ENCODE measurements at places on chromosomes 7 and 10.
A peak's percentile ranks its signal among the peaks of the same experiment; 100 is the strongest.

GRCh38 chr10:95295031-95295755 lies 4.4 kb upstream of the PDLIM1 start:
- no peak for DNase-seq

- no peak for DNase-seq
Measured at GRCh38 chr10:96949039-96949683, 117.1 kb downstream of the LCOR start.

GRCh38 chr10:88927416-88927690 lies 25.2 kb downstream of the ACTA2 start:
- no peak for DNase-seq

DNA sequence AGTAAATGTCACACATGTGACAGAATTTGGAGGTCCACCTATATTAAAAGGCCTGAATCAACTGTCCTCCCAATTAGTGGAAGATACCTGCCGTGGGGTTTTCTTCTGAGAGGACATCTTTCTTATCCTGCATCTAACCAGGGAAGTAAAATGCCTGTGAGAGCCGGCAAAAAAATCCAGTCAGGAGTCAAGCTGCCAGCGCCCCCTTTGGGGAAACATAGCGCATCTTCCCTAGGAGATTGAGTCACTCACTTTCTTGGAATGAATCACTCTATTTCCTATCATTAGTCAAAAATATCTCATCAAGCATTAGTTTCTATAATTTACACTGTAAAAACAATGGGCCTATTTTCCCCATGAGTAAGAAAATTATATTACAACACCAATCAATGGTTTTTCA lies 66.4 kb upstream of the ANK3 start:
- DNase-seq = no peak

GRCh38 chr10:30736685-30737232 lies 107.2 kb upstream of the LYZL2 start:
- no peak for DNase-seq

DNA sequence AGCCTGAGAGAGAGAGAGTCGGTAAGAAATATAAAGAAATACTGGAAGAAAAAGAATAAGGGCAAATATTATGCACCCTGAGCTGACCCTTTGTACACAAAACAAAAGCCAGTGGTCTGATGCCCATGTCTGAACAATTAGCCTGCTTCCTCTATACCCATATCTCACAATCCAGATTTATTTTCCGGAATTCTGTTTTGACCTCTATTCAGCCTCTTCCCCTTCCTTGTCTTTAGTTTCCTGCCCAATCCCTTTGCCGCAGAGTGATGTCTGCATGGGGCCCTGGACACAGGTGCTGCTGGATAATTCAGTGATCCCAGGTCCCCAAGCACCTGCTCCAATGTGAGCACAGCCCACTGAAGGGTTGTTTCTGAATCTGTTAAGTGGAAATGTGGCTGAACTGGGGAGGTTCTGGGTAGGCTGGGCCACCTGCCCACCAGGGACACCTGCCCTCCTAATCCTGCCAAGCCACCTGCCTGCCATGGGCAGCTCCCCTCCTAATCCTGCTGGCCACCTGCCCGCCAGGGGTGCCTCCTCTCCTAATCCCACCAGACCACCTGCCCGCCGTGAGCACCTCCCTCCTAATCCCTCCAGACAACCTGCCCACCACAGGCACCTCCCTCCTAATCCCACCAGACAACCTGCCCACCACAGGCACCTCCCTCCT lies 23.0 kb downstream of the ADGRA1 start:
- DNase-seq = no peak

GRCh38 chr7:155090684-155091083 lies 20.6 kb downstream of the HTR5A start:
- DNase-seq = no peak

GRCh38 chr10:101535949-101536348 lies 52.1 kb downstream of the POLL start:
- DNase-seq = no peak

DNA sequence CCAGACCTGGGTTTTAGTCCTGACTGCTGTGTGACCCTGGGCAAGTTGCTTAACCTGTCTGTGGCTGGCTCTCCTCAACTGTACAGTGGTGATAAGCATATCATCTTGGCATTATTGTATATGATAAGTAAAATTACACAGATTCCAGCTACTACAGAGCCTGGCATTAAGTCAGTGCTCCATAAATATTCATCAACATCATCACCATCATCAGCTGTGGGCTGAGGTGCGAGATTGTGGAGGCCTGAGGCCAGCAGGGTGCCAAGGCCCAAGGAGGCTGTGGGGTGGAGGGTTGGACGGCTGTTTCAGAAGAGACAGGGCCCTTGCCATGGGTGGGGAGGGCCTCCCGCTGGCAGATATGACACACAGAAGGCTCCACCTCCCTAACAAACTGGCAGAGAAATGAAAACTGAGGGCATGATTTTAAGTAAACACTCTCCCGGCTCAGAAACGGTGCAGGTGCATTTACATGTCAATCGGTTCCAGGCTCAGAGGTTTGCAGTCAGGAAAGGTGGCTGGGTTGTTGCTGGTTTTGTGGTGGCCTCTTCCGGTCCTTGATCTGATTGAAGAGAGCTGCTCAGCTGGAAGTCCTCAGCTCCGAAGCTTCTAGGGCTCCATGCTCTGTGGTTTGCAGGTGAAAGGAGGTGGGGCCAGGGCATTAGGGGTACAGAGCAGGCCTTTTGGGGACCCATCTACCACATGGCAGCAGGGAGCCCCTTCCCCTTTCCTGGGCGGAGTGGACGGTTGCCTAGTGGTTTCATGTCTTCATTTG lies 10.2 kb downstream of the CRYGN start:
- no peak for DNase-seq

DNA sequence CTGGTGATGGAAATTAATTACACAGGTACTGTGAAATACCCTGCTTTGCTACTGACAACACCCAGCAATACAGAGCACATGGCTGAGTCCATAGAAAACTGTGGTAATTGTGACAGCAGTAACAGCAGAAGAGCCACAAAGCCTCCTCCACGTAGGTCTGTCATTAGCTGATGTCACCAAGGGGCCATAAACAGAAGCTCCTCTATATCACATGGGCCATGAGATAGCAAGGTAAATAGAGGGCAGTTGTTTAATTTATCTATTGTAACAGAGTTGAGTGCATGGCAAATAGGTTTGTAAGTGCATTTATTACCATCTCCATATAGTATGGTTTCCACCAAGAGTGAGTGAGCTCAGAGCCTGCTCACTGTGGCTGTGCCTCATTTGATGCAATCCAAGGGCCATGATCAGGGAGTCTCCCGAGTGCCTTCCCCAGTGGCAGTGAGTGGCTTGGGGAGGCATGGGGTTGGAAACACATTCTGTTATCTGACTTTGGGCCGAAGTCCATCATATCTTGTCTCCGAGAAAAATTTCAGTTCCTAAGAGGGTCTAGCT lies 281.2 kb downstream of the SKAP2 start:
- no peak for DNase-seq

- no peak for DNase-seq
Measured at GRCh38 chr10:86265895-86266259, 100.7 kb downstream of the GRID1 start.

DNA sequence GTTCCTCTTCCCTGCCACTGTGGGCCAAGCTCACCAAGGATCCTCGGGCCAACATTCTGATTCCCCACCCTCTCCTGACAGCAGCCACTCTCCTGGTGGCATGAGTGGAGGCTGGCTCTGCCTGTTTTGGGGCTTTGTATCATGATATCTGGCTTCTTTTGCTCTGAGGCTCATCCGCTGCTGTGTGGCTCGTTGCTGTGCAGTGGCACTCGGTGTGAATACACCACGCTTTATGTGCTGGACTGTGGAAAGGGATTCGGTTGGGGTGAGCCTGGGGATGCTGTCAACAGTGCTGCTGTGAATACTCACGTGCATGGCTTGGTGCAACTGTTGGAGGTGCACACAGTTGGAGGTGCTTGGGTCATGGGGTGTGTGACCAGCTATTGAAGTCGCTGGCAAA lies 208.5 kb downstream of the COBL start:
- DNase-seq = no peak

- DNase-seq = no peak
Measured at GRCh38 chr10:60382946-60383681, 6.6 kb downstream of the ANK3 start.

- no peak for DNase-seq
Measured at GRCh38 chr7:157222687-157223086, 84.0 kb downstream of the UBE3C start.

- DNase-seq = peak; percentile 46
Measured at GRCh38 chr10:132886211-132887099, 55.9 kb downstream of the CFAP46 start.

DNA sequence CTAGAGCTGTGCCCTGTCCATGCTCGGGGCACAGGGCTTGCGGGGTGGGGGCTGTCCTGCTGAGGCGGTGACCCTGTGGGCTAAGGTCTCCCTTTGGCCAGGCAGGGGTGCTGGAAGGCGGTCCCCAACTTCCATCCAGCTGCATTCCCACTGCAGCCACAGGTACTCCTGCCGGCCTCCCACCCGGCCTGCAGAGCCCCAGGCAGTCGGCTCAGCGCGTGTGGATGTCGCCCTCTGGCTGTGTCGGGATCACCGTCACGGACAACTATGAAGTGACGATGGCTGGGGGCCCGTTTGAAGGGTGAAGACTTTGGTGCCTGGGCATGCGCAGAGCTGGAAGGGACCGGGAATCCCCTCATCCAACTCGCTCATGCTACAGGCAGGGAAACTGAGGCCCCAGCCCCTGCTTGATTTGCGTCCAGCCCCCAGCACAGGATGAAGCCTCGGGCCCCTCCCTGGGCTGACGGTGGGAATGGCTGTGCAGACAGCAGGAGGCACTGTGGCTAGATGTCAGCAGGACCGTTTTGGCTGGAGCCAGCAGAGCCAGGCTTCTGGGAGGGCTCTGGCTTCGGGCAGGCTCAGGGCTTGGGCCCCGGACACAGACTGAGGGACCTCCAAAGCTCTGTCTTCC lies 2.3 kb upstream of the TMEM184A start:
- DNase-seq = no peak

DNA sequence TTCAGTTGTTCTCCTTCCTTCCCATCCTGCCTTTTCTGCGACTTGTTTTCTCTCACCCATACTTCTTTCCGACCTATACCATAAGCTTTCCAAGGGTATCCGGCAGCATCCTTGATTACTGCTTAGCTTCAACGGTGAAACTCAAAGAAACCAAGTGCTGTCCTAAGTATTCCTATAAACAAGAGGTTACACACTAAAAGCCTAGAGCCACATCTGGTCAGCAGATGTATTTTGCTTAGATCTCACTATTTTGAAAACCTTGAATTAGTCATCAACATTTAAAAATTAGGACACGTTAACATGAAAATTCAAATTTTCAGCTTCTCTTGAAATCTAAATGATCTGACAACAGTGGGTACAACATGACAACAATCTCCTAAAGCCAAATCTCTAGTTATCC lies 20.0 kb downstream of the ARHGAP21 start:
- DNase-seq = no peak

DNA sequence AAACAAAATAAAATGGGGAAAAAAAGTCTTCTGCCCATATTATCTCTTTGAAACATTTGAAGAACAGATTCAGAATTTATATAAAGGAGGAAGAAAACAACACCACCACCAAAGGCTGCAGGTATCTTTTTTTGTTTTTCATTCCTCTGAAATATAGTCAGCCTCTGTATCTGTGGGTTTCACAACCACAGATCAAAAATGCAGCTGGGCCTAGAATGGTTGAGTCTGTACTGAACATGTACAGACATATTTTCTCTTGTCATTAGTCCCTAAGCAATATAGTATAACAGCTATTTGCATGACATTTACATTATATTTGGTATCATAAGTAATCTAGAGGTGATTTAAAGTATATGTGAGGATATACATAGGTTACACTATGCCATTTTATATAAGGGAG lies 559.7 kb upstream of the LRRN3 start:
- DNase-seq = no peak

- DNase-seq = no peak
Measured at GRCh38 chr7:108711611-108712010, 141.9 kb downstream of the DNAJB9 start.

GRCh38 chr7:32941181-32941580 lies 16.1 kb upstream of the FKBP9 start:
- peak; percentile 45 for DNase-seq

- DNase-seq = no peak
Measured at GRCh38 chr7:23018750-23019149, 4.8 kb upstream of the HYCC1 start.

GRCh38 chr10:104254493-104255310 lies at the start of gene GSTO1:
Gene GSTO1 (plus strand): TSS chr10:104254892. CDS start chr10:104254929, 37 bp downstream.
- peak; percentile 76 for DNase-seq

GRCh38 chr7:4807598-4808016 lies 32.2 kb downstream of the AP5Z1 start:
- no peak for DNase-seq

- DNase-seq = no peak
Measured at GRCh38 chr10:121262774-121263430, 335.3 kb downstream of the FGFR2 start.

GRCh38 chr7:54544149-54544526 lies 2.0 kb downstream of the VSTM2A start:
- no peak for DNase-seq
